ENCODE measurements at places on chromosomes 7 and 10.

DNA sequence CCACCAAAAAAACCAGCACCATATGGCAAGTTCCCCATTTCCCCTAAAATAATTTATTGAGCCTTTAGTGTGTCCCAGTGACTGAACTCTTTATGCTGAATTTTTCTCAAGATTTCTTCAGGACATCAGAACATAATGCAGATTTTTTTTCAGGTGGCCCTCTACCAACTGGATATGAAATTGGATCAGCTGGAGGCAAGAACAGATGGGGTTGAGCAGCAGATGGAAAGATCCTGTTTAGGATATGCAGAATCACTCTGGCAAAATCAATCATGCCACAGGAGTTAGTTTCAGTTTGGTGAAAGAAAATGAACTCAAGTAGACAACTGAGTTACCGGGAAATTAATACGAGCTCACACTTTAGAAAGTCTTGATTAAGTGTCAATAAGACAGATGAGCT lies 761.5 kb upstream of the C7orf33 start:
- no peak for DNase-seq

- no peak for DNase-seq
Observed at GRCh38 chr7:100642534-100642907, 1.2 kb upstream of the TFR2 start.

DNA sequence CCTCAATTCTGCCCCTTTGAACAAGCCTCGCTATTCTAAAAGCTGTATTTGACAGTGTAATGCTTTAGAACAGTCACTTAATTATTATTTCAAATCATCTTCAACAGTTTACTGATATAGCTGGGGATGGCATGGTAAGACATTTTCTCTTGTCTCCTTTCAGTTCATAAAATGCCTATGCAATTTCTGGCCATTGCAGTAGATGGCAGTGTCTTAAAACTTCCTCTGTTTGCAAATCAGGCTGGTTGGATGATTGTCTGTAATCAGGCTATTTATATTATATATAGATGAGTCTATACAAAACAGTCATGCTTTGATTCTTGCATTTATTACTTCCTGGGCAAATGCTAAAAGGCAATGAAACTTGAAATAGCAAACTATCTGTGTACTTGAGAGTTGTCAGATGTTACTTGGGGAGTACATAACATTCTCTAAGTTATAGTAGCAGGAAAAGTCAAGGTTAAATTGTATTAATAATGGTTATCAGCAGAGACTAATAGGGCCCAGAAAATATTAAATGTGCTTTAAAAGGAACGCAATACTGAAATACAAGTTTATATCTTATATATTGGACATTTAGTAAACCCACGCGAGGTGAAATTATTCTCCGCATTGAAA lies 55.5 kb upstream of the LHFPL3 start:
- DNase-seq = peak; percentile 77

GRCh38 chr7:29161231-29161630 lies 14.9 kb upstream of the CPVL start:
- DNase-seq = no peak

DNA sequence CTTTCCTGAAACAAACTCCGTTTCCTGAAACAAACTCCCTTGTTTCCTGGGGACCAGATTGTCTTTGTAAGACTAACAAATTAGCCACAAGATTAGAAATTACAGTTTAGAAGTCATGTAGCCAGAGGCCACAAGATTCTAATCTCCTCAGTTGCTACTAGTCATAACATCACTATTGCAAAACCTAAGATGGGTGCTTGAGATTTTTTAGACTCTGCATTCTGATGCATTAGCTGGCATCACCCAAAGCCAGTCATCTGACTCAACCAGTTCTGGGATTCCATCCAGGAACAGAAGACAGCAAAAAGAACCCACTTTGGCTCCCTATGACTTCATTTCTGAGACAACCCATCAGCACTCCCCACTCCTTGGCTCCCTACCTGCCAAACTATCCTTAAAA lies 367.9 kb upstream of the MBL2 start:
- DNase-seq = peak; percentile 7

GRCh38 chr10:73096041-73096448 lies 621 bp downstream of the P4HA1 start:
- peak; percentile 81 for DNase-seq

GRCh38 chr10:75972491-75973276 lies 541.3 kb downstream of the LRMDA start:
- peak; percentile 92 for DNase-seq

GRCh38 chr10:71659111-71659634 lies 60.4 kb downstream of the C10orf105 start:
- no peak for DNase-seq

GRCh38 chr10:11115337-11115736 lies 97.7 kb downstream of the CELF2 start:
- DNase-seq = no peak

GRCh38 chr10:29877793-29878491 lies 181.4 kb downstream of the JCAD start:
- no peak for DNase-seq

DNA sequence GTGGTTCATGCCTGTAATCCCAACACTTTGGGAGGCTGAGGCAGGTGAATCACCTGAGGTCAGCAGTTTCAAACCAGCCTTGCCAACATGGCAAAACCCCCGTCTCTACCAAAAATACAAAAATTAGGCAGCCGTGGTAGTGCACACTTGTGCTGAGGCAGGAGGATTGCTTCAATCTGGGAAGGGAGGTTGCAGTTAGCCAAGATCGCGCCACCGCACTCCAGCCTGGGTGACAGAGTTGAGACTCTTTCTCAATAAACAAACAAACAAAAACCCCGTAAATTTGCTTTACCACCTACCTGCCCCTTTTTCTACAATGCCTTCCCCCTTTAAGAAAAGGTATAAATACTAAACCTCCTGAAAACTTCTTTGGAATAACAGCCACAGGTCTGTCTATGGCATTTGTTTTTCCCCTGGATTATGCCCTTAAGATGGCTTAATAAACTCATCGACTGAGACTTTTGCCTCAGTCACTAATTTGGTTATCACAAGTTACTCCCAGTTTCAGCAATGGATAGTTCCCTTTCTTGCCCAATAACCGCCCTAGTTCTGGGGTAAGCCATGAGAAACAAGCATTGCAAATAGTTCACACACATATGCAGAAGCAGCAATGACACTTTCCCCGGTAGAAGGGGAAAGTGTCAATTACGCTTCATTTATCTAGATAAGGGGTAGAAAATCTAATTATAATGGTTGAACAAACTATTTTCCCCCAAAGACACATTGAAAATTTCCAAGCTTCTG lies 52.8 kb upstream of the SVIL start:
- DNase-seq = peak; percentile 40

GRCh38 chr7:30877015-30877769 lies 34.5 kb upstream of the AQP1 start:
- DNase-seq = no peak

GRCh38 chr10:20656886-20657285 lies 240.2 kb downstream of the NEBL start:
- DNase-seq = no peak

- DNase-seq = no peak
Observed at GRCh38 chr7:28276298-28276697, 95.7 kb upstream of the JAZF1 start.

DNA sequence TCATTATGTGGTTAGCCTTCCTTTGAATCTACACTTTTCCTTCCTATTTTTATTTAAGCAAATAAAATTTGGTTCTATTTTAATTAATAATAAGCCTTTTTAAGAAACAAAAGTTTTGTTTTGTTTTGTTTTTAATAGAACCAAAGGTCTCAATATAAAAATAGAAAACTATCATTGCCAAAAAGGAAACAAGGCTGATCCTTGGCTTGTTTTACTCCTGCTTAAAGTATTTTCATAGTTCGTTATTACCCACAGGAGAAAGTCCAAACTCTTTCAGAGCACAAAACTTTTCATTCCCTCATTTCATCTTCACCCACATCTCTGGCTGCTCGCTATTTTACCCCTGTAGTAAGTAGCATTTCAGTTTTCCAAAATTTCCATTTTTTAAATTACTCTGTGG lies 374.8 kb downstream of the SEMA3D start:
- DNase-seq = no peak

GRCh38 chr10:132915411-132915810 lies 27.0 kb downstream of the CFAP46 start:
- DNase-seq = no peak

- no peak for DNase-seq
Observed at GRCh38 chr7:42176724-42177101, 60.3 kb downstream of the GLI3 start.

GRCh38 chr10:74880041-74880440 lies 53.6 kb downstream of the KAT6B start:
- peak; percentile 29 for DNase-seq

GRCh38 chr10:52483587-52483986 lies 169.5 kb downstream of the DKK1 start:
- DNase-seq = no peak

GRCh38 chr7:157438121-157439025 lies 101.6 kb downstream of the DNAJB6 start:
- no peak for DNase-seq

GRCh38 chr7:87361320-87361719 lies 15.9 kb downstream of the CROT start:
- no peak for DNase-seq

DNA sequence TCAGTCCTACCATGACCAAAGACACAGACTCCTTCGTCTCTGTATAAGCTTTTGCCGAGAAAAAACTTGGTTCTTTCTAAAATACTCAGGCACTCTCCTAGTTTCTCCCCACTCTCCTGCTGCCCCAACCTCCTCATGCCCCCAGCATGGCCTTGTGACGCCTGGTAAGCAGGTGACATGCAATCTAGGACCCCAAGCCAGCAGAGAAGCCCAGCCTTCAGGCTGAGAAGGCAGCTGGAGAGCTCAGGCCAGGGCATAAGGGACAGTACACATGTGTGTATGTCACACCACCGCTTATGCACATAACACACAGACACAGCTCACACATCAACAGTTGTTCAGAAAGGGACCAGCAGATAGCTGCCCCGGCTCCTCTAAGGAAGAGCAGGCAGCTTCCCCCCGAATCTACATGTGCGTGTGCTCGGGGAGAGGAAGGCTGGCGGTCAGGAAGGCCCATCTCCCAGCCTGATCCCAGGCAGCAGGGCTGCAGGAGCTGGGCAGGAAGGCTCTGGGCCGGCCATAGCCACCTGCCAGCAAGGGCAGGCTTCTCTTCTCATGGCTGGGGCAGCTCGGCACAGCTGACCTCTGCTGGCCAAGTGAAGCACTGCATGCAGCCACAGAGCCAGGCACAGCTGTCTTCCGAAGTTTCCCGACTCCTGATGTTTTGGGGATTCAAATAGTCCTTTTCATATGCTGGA lies 8.5 kb downstream of the DDX56 start:
- DNase-seq = peak; percentile 73

DNA sequence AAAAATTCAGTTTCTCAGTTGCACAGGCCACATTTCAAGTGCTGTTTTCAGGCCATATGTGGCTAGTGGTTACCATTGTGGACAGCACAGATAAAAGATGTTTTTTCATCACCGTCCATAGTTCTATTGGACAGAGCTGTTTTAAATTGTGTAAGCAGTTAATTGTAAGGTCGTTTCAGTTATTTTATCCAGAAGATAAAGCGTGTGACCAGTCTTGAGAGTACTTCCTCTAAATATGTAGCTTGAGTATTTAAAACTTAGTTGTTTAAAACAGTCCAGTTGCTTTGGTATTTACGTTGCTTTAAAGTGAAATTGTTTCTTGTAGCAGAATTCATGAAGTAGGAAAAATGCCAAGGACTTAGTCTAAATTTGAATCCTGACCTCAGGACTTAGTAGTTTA lies 66.9 kb downstream of the ZNRF2 start:
- DNase-seq = no peak

All from choroid plexus epithelial cell (primary cell).